Pancreas (tissue), 10 donors: ENCODE measurements at places on chromosomes 4 and X.
A peak's percentile ranks its signal among the peaks of the same experiment; 100 is the strongest.

DNA sequence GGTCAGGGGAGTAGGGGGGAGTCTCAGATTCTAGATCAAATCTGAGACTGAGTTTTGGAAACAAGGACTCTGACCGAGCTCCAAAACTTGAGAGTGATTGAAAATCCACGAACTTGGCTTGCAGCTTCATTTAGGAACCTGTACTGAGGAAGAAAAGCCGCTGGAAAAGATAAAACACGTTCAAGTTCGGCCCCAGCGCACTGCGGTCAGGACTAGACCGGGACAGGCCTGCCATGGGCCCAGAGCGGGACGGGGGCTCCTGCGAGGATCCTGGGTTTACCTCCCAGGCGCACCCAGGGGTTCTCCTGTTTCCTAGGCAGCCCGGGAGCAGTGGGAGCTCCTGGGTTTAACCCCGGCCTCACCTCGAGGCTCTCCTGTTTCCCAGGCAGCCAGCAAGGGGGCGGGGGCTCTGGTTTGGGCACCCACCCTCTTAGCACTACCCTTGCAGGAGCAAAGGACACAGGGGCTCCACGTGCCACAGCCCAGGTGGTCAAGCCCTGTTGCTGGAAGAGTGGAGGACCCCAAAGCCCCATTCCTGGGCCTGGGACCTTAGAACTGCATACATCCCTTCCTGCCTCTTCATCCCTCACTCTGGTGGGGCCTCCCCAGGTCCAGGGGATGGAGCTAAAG, 74.5 kb downstream of the ABLIM2 start:
- DNase-seq: no peak

DNA sequence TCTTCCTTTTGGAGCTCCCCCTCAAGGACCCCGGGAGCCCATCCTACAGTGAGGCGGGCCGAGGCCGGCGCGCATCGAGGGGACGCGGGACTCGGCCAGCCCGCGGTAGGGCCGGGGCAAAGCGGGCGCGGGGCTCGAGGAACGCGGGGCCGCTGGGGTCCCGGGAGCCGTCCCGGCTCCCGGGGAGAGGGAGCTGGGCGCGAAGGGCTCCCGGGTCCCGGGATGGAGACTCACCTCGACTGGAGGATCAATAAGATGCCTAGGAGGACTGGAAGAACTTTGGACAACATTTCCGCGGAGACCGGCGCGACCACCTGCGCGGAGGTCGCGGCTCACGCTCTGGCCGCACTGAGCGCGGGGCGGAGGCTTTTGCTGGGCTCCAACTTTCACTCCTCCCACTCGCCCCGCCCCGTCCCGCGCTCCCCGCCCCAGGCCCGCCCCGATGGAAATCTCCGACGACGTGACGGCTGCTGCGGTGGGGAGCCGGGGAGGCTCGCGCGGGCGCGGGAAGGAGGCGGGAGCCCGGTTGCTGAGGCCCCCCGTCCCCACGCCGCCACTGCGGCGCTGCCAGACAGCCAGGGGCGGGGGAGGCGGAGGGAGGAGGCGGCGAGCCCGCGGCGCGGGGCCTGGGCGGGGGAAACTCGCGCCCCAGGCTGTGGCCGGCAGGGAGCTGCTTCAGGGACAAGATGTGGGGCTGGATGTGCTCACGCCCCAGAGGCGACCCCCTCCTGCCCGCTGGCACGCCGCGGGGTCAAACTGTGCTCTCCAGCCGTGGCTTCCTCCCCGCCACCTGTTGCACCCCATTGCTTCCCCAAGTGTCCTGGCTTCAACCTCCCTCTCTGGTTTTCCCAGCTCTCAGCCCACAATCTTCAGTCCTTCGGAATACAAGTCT, at the start of gene GABRE:
TSS of gene GABRE (minus strand) at position 341 of the 892 bp plus-strand sequence. CDS start at position 290, 51 bp downstream.
- DNase-seq: peak; percentile 67

GRCh38 chrX:68508799-68509198, 9.9 kb downstream of the YIPF6 start:
- DNase-seq: no peak

DNA sequence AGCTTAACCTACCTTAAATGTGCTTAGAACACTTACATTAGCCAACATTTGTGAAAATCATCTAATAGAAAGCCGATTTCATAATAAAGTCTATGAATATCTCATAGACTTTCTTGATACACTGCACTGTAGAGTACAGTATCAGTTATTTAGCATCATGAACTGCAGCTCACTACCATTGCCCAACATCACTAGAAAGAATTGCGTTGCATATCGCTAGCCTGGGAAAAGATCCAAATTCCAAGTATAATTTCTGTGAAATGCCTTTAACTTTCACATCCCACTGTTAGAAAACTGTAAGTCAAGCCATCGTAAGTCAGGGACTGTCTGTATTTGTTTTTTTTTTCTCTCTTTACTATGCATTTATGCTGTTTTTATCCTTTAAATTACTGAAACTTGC, 918.6 kb upstream of the PABPC4L start:
- no peak for DNase-seq

DNA sequence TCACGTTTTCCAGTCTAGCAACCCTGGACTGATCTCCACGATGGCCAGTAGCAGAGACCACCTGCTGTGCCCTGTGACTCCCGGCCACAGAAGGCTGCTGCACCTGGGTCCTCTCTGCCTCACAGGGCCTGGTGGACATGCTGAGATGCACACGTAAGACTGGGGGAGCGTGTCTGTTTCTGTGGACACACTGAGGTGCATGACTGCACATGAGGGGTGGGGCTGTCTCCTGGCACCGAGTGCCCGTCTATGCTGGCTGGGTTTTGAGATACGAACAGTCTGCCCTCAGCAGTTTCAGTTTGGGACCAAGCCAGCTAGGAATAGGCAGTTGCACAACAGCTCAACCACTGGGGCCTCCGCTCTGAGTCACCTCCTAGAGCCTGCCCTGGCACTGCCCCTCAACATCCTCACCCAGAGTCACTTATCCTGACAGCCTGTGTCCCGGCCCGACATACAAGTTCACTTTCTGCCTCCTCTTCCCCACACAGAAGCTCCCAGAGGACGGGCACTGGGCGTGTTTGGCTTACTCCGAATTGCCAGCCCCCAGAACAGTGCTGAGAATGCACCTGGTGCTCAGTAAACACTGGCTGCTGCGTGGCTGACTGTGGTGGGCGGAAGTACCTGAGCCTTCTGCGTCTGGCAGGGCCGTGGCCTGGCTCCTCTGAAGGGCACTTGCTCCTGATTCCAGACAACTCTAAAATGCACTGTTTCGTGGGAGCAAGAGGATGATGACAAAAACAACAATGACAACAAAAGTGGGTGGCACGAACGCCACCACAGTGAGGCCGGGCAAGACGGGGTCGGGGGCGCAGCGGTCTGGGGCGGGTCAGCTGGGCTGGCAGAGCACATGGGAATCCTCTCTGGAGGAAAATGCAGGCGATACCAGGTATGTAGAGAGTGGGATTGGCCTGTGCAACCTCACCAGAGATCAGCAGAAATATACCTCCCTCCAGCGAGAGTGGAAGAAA, 30.9 kb downstream of the RNF212 start:
- DNase-seq: peak; percentile 77

DNA sequence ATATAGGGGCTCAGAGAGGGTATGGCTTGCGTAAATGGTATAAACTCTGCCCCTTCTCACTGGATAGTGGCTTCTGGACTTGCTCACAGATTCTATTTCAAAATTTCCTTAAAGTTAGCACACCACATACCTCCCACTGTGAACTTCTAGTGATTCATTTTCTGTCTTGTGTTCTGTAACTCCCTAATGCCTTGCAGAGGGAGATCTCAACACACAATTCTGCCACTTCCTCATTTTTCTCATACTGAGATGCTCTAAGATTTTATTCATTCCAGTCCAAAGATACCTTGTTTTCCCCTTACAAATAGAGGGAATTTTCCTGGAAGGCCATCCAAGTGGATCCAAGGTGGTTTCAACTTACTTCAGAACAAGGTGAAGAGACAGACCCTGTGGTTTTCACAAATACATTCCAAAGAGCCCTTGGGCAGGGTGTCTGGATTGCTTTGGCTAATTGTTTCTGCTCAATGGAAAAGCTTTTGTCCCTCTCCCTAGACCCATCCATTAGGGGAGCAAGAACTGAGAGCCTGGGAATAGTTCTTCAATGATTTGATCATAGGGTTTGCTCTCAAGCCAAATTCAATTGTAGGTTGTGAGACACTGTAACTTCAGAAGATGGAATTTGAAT, 52.1 kb upstream of the CAPN6 start:
- DNase-seq: no peak

DNA sequence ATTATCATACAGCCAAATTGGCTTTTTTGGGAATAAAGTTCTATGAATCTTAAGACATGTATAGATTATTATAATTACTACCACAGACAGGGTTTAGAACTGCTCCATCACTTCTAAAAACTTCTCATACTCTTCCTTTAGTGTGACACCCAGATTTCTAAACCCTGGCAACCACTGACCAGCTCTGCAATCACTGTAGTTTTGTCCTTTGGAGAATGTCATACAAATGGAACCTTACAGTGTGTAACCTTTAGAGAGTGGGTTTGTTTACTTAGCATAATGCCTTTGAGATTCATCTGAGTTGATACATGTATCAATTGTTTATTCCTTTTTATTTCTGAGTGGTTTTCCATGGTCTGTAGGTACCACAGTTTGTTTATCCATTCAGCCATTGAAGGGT, 95.0 kb downstream of the TMEM164 start:
- no peak for DNase-seq

DNA sequence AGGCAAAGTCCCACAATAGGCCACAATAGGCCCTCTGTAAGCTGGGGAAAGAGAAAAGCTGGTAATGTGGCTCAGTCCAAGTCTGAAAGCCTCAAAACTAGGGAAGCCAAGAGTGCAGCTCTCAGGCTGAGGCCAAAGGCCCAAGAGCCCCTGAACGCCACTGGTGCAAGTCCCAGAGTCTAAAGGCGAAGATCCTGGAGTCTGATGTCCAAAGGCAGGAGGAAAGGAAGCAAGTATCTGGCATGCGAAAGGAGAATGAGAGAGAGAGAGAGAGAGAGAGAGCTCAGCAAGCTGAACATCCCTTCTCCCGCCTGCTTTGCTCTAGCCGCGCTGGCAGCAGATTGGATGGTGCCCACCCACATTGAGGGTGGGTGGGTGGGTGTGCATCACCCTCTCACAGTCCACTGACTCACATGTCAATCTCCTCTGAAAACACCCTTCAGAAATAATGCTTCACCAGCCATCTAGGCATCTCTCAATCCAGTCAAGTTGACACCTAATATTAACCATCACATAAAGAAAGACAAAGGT, 30.9 kb upstream of the ELF2 start:
- no peak for DNase-seq

DNA sequence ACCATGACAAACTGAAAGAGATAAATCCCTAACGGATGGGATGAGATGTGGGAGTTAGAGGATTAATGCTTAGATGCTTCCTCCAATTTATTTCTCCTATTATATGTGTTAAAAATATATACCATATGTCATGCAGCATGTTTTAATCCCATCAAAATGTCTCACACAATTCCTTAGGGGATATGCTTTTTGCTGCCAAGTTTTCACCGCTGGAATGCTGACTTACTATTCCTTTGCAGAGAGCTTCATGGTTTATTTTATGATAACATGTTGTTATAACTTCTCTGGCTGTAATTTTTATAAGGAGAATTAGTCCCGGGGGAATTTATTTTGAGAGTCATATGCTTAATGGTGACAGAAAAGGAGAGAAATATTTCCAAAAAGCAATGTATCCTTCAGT, 670.3 kb downstream of the IL1RAPL1 start:
- DNase-seq: no peak

GRCh38 chr4:81418572-81418971, 53.1 kb downstream of the RASGEF1B start:
- no peak for DNase-seq

- no peak for DNase-seq
Measured at GRCh38 chr4:156378033-156378665, 424.5 kb upstream of the CTSO start.

DNA sequence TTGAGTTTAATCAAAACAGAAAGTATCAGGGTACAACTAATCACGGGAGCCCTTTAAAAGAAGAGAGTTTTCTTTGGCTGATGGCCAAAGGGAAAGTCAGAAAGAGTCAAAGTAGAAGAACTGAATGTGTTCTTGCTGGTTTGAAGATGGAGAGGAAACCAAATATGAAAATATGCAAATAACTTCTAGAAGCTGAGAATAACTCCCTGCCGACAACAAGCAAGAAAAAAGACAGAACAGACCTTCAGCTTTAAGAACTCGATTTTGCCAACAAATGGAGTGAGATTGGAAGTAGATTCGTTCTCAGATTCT, 903.8 kb downstream of the STIM2 start:
- no peak for DNase-seq

- no peak for DNase-seq
Measured at GRCh38 chr4:180059216-180059881, 2183.9 kb upstream of the TENM3 start.

GRCh38 chrX:139191286-139191685, 339.3 kb upstream of the F9 start:
- no peak for DNase-seq

GRCh38 chrX:114390251-114390796, 193.6 kb upstream of the HTR2C start:
- no peak for DNase-seq

DNA sequence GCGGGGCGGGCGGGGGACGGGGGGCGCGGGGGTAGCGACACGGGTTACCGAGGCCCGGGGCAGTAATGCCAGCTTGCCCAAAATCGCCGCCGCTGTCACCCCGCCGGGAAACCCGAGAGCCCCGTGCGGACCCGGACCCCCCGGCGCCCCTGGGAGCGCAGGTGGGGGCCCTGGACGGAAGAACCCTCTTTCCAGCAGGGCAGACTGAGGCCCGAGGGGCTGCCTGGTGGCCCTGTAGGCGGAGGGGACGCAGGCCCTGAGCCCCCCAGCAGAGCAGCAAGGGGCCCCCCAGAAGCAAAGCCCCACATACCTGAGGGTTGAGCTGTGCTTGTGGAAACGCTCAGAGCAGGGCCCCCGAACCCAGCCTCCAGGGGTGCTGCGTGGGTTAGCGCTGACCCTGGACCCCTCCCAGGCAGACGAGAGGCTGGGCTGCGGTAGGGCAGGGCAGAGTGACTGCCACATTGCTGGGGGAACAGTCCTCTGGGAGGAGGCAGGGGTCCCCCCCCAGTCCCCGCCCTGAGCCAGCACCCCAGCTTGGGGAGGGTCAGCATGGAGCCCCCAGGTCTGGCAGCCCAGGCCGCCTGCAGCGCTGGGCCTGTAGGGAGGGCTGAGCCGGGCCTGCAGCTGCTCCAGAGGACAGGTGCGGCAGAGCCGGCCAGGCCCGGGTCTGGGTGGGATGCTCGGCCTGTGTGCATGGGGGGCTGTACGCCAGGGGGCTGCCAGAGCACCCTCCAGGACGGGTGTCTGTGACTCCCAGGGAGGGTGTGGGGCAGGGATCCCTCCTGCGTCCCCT, 646 bp downstream of the DOK7 start:
- DNase-seq: peak; percentile 52

DNA sequence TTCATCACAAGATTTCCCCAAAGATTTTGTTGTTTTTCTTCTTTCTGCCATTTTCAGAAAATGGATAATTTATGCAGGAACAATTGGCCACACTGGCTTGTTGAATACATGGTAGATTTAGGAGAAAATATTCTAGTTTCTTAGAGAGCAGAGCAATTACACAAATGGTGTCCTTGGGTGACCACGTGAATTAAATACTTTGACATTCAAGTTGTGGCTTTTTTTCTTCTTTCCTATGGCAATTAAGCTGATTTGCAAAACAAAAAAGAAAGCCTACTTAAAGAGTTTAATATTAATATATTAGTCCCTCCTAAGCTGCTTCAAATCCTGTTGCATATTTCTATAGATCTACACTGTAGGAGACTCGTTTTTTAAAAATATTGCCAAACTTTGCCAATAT, 133.0 kb upstream of the HTR2C start:
- no peak for DNase-seq
